Head of caudate nucleus (tissue), 42 donors: ENCODE measurements at places on chromosomes 4 and X.

- peak; percentile 90 for DNase-seq
Observed at GRCh38 chrX:38800981-38801845, at the start of gene MID1IP1. TSS of gene MID1IP1 (plus strand) at chrX:38801459. CDS start at chrX:38804947, 3,488 bp downstream.

DNA sequence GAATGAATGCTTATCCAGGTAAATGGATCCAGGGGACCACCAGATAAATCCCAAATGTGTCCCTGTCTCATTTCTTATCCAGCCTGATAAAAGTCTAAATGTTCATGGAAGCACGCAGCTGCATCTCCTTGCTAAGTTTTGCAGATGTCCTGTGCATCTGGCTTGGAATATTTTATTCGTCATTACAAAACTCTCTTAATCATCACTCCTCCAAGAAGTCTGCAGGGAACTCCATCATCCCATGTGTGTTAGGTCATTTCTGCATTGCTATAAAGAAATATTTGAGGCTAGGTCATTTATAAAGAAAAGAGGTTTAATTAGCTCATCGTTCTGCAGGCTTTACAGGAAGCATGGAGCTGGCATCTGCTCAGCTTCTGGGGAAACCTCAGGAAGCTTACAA, 297.2 kb downstream of the HS3ST1 start:
- no peak for DNase-seq

DNA sequence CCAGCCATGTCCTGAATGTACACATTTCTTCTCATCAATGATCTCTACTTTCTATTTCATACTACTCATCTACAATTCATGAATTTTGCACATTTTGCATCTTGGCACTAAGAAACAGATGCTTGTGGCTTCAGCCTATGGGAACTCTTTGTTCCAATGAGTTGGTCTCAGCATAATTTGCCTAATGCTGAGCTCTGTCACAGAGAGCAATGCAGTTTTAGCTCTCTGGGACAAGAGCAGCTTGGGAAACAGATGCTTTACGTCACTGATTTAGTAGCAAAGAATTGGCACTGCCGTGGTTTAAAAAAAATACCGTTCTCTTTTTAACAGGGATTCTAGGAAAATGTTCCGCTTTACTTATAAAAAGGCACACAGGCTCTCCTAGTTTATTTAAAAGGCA, 162.4 kb downstream of the WDFY3 start:
- DNase-seq: peak; percentile 3

GRCh38 chrX:41452565-41453356, 5.6 kb downstream of the NYX start:
- DNase-seq: no peak

GRCh38 chr4:177938226-177938625, 496.0 kb upstream of the AGA start:
- no peak for DNase-seq

DNA sequence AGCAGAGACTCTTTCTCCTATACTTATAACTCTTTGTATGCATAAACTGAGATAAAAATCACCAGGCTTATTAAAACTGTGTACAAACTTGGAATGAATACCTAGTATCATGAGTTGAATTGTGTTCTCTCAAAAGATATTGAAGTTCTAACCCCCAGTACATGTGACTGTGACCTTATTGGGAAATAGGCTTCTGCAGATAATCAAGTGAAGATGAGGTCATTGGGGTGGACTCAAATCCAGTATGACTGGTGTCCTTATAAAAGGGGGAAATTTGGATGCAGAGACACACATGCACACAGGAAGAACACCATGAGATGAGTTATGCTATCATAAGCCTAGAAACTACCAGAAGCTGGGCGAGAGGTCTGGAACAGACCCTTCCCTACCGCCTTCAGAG, 26.2 kb downstream of the ZNF827 start:
- DNase-seq: no peak

DNA sequence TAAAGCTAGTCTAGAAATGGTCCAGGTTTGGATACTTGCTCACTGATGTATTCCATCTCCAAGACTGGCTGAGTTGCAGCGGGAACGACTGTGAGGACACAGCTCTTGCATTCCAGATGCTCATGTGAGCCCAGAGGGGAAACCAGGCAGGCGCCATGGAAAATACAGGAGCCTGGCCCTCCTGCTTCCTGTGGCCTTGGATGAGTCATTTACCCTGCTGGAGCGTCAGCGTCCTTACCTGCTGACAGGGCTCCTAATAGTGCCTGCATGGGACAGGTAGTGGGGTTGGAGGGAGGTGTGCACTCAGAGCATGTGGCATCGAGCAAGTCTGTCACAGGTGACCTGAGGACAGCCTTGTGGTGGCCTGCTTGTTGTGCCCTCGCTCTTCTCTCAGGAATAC, 69.4 kb downstream of the NSG1 start:
- DNase-seq: no peak

GRCh38 chrX:115311601-115312001, 22.1 kb downstream of the LUZP4 start:
- DNase-seq: peak; percentile 46

DNA sequence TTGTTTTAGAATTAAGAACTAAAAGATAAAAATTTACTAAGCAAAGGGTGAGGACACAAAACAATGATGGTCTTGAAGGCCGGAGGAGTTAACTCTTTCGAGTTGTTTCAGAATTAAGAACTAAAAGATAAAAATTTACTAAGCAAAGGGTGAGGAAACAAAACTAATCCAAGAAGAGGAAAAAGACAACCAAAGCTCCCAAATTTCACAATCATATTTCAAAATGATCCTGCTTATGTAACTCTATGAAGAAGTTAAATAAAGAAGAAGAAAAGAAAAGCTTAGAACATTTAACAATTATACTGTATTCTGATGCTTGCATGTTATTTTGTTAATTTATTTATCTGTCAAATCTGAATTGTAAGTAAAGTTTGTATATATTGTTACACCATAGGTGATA, 154.8 kb upstream of the SLIT2 start:
- no peak for DNase-seq

GRCh38 chr4:53100501-53101190, 238.5 kb downstream of the RASL11B start:
- DNase-seq: no peak

GRCh38 chrX:68762766-68763165, 66.1 kb upstream of the EFNB1 start:
- no peak for DNase-seq

GRCh38 chrX:54049801-54050200, 5.5 kb upstream of the PHF8 start:
- DNase-seq: no peak

GRCh38 chr4:186190581-186191199, 677 bp upstream of the CYP4V2 start:
- DNase-seq: no peak

DNA sequence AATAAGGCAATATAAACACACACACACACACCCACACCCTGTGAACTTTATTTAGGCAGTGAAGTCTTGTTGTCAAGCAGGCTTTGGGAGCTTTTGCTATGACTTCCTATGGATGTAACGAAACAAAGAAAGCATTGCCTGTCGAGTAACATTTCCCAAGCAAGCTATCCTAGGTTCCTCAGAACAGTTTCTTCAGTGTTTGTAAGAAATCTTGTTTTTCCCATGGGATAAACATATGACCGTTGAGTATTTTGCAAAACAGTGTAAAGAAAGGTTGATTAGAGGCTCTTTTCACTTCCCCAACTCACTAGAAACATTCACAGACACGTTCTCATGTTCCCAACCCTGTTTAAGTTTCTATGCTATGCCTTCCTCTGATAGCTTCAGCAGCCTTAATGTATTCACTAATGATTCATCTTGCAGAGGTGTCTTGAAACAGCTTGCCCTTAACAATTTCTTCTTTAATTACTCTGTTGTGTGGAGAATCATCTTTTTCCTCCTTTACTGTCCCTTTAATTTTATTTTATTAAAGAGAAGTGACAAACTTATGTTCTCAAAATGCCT, 1947.1 kb upstream of the TENM3 start:
- no peak for DNase-seq

DNA sequence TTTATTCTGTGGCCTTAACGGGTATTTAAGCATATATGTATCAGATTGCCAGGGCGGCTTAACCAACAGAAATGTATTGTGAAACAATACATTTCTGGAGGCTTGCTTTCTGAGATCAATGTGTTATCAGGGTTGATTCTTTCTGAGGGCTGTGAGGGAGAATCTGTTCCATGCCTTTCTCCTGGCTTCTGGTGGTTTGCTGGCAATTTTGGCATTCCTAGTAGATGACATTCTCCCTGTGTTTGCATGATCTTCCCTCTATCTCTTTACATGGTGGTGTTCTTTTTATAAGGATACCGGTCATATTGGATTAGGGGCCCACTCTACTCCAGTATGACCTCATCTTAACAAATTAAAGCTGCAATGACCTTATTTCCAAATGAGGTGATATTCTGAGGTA, 16.9 kb upstream of the CEP135 start:
- no peak for DNase-seq

DNA sequence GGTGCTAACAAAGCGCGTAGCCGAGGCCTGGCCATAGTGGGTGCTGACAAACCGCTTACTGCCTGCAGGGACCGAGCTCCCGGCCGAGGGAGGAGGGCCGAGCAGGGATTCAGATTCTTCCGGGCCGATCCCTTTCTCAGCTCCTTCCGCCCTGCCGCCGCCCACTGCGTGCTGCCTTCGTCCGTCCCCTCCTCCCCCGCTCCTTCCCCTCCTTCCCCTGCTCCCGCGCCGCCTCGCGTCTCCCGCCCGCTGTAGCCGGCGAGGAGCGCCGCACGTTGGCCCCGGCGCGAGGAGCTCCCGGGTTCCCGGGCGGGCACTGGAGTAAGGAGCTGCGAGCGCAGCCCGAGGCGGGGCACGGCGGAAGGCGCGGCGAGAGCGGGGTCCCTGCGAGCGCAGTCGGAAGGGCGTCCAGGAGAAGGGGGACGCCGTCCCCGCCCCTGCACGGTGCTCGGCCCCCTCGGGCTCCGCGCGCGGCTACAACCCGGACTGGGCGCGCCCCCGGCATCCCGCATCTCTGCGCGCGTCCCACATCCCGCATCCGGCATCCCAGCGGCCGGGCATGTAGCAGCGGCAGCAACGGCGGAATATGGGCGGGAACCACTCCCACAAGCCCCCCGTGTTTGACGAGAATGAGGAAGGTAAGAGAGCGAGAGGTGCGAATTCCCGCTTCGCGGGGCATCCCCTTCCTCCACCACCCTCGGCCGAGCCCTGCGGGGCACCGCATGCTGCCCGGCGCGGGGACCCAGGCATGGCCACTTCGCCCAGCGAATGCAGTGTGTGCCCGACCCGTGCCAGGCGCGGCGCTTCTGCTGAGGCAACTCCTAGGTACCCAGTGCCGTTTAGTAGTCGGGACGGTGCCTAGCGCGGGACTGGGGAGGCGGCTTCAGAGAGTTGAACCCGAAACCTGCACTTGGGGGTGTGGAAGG, at the start of gene STK32B:
Gene STK32B (plus strand): TSS at position 203 of the 926 bp plus-strand sequence.
- DNase-seq: peak; percentile 69

GRCh38 chrX:38045538-38046096, 39.3 kb downstream of the SYTL5 start:
- DNase-seq: no peak

GRCh38 chrX:143664302-143664701, 28.4 kb upstream of the SLITRK4 start:
- no peak for DNase-seq

GRCh38 chrX:4710618-4711433, 997.4 kb upstream of the PRKX start:
- DNase-seq: peak; percentile 3

GRCh38 chr4:40572692-40573310, 56.9 kb downstream of the RBM47 start:
- no peak for DNase-seq

DNA sequence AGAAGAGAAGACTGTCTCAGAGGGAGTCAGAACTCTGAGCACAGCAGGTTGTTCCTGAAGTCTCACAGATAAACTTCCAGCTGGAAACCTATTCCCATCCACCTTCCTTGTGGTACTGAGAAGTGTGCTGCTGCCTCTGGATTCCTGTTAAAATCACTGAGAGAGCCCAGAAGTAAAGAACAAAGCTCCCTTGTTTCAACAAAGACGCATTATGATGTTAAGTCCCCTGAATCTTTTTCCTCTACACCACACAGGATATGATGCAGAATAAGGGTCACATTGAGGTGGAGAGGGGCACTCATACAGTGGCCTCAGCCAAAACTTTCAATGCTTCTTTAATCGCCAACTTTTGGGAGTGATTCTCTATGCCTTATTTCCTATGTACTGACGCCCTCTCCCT, 321.0 kb downstream of the OPHN1 start:
- DNase-seq: no peak

DNA sequence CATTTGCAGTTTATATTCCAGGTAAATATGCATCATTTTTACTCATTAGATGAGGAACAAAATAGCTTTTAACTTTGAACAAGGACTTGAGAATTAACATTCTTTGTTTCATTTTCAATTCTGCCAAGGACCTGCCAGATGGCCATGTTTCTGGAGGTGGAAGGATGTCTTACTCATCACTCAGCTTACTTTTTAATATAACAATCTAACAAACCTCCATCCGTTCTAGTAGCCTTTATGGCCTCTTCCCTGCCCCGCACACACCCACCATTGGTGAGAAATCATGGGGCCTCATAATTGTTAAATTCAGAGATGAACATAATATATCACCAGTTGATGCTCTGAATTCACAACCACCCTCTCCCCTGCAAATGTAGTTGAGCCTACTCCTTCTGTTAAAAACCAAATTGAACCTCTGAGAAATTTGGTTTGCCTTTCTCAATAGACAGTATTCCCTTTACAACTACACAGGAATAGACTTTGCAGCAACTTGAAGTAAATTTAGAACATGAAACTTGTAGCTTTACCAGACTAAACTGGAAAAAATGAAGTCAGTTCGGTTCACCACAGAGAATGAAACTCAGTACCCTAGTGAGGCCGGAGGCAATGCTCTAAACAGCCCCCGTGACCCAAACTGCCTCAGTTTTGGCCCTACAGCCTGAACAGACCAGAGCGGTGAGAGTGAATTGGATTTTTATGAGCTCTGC, 50.1 kb upstream of the ACSL4 start:
- no peak for DNase-seq

DNA sequence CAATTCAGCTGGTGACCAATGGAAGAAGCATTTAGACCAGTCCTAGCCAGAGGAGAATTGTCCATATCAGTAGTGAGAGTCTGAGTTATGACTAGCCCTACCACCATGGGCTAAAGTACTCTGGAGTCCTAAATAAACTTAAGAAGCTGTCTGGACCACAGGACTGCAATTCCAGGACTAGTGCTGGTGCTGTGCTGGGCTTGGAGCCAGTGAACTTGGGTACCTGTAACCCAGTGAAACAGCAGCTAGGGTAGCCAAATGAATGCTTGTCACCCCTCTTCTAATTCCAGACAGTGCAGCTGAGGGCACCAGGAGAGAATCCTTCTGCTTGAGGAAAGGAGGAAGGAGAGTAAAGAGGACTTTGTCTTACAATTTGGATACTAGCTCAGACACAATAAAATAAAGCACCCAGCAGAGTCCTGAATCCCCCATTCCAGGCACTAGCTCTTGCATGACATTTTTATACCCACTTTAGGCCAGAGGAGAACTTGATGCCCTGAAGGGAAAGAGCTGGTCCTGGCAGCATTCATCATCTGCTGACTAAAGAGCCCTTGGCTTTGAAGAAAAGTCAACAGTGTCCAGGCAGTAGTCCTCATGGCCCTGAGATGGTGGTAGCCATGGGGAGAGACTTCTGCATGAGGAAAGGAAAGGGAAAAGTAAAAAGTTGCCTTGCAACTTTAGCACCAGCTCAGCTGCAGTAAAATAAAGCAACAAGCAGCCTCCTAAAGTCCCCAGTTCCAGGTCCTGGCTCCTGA, 2675.7 kb downstream of the PCDH7 start:
- DNase-seq: no peak

- DNase-seq: no peak
Observed at GRCh38 chr4:83283181-83283580, 1.4 kb downstream of the COQ2 start.
